H7 (cell line): ENCODE measurements at places on chromosomes 7 and 10. TPM values are rescaled to one million over a fixed set of nuclear protein-coding genes. Genes with fewer than 3 reads are reported as not detected.

AGAP3 gene
- 63.3 and 76.0 TPM in 2 replicates for total RNA-seq

TBATA gene
- total RNA-seq, result not detected in 2 replicates

UCN3 gene
- total RNA-seq, result not detected in 2 replicates

DNA sequence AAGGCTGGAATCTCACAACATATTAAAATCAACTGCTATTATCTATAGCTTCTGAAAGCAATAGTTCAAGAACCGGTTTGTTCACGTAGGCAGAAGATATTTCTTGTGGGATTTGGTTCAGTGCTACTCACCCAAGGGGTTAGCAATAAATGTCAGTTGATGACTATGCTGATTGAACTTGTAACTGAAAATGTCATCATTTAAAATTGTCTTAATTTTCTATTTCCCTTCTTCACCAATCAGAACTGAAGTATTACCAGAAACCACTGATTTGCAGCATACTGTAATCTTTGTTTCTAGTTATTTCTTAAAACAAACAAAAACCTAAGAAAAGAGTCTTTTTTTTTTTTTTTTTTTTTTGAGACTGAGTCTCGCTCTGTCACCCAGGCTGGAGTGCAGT lies 46.1 kb downstream of the CPEB3 start:
- no peak for DNase-seq

DNA sequence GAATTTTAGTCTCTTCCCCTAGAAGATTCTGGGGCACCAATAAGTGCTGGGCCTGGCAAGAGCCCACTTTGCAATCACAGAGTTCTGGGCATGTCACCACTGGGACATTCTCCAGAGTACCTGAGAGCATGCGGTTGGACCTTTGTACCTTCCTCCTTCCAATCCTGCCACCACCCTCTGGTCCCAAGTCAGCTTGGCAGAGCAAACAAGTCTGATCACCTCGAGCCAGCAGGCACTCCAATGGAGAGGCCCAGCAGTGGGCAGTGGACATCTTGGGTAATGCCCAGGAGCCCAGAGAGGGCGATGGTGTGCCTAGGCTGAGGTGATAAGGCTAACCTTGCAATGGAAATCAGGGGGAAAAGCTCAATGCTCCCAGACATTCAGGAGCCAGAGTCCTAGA lies 43.4 kb downstream of the SH3PXD2A start:
- DNase-seq, result no peak

DNA sequence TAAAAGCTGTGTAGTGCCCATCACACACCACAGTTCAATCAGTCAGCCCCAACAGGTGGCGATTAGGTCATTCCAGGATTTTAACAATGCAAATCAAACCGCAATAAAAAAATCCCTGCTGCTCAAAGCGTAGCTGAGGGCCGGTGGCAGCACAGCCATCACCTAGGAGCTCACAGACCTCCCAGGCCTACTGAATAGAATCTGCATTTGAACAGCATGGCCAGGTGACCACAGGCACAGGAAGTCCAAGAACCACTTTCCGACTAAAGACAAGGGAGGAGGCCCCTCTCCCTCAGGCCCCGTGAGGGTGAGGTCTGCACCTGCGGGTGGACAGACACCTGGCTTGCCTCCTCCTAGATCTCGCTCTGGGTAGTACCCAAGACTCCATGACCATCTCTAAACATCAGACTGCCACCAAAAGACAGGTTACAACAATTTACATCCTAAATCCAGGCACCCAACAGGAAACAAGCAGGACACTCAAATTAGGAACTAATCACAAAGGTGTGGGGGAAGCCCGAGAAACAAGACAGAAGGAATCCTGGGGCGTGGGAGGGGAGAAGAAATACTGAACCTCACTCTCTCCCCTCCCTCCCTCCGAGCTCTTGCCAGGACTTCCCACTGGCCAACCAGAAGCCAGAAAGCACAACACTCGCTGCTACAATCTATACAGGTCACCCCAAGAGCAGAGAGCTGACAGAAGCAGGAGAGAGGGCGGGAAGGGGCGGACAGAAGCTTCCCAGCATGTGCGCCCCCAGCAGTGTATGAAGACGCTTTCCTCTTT lies 19.2 kb downstream of the GNA12 start:
- DNase-seq, result peak; percentile 79
